ENCODE measurements at places on chromosomes 4 and X.

DNA sequence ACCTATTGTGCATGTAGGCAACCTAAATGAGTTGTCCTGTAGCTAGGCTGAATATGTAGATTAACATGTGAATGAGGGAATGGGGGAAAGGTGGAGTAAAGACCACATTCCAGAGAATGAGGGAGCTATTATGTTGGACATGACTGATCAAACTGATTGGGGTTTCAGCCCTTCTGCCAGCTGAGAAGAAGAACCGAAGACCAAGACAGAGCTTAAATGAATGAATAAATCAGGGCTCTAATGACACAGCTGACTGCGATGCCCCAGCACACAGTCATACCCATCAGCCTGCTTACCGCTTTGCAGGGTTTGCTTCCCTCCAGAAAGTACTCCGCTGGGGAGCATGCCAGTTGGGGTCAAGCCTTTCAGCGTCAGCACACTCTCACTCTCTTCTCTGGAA lies 315.4 kb downstream of the PPP3CA start:
- DNase-seq = no peak

- DNase-seq = peak; percentile 37
Measured at GRCh38 chrX:6225288-6225910, 3.3 kb downstream of the NLGN4X start.

GRCh38 chr4:88857588-88857987 lies 160.0 kb upstream of the NAP1L5 start:
- no peak for DNase-seq

DNA sequence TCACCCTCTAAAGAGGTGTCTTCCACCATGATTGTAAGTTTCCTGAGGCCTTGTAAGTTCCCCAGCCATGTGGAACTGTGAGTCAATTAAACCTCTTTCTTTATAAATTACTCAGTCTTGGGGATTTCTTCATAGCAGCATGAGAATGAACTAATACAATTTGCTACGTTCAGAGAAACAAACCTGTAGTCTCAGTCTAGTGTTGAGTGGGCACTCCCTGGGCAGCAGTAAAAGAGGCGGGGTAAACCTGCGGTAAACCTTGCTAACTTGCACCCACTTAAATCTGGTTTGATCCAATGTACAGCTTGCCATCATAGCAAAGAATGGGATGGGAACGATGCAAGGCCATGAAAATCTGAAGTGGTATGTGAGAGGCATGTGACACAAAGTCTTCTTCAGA lies 22.4 kb downstream of the GRXCR1 start:
- DNase-seq = no peak

- no peak for DNase-seq
Measured at GRCh38 chrX:39609941-39610340, 487.8 kb downstream of the BCOR start.

- DNase-seq = no peak
Measured at GRCh38 chr4:55634417-55635128, 1.5 kb downstream of the NMU start.

- peak; percentile 12 for DNase-seq
Measured at GRCh38 chrX:115679460-115679859, 118.5 kb downstream of the PLS3 start.

DNA sequence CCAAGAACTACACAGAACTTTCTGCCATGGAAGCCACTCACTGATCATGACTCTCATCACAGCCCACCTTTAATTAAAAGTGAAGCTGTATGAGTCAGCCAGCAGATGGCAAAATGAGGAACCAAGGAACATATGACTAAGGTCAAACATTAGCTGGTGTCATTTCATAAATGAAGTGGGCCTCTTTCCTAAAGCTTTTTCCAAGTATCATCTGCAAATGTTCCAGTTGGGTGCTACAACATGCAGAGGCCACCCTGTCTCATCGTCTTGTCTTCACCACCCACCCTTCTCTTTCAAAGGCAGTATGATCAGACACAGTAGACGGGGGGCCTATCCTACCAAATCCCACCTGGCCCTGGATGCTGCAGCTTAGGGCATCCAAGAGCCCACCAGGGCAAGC lies 9.2 kb upstream of the EOLA1 start:
- DNase-seq = no peak

- no peak for DNase-seq
Measured at GRCh38 chr4:39998659-39999345, 21.1 kb upstream of the PDS5A start.

DNA sequence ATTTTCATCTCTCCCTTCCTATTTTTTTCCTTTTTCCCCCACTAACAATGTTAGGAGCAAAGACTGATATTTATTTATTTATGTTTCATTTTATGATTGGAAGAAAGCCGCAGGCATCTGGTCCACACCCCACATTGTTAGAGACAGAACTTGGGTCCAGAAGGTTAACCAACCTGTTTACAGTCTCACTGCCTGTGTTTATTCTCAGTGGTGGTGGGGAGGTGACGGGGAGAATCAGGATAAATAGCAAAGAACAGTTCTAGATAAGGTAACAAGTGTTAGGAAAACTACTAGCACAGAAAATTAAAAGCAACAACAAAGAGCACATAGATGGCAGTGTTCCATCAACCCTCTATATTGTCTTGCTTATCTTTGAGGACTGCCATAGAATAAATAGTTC lies 301.7 kb upstream of the DIPK2B start:
- DNase-seq = no peak

Measured in eye (tissue), 1 donor.